GM19239 (cell line): ENCODE measurements at places on chromosomes 7 and 10.

DNA sequence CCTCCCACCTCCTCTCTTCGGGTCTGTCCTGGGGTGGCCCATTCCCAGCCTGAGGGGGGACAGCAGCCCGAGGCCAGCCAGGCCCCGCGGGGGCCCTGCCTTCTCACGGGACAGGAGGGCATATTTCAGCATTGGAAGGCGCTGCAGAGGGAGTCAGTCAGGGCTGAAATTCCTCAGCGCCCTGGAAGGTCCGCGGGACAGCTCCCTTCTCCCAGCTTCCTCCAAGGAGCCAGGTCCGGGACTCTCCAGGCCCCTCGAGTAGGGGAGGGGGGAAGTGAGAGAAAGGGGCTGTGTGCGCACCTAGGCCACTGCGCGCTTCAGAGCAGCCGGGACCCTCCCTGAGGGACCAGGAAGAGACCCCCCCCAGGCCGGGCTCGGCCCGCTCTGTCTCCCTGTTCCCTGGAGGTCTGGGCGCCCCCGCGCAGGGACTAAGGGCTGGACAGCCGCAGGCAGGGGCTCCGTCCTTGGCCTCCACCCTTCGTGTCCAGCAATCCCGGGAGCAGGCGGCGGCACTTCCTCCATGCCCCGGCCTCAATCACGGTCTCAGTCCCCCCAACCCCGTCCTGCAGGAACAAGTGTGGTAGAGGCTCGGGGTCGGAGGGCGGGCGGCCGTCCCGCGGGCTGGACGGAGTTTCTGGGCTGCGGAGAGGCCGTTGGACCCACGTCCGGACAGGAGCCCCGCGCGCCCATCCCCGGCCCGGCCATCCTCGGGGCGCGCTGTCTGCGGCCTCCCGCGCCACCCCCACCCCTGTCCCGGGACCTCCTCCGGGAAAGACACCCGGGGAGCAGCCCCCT is 6.0 kb upstream of the ELFN1 start:
- DNase-seq = no peak

DNA sequence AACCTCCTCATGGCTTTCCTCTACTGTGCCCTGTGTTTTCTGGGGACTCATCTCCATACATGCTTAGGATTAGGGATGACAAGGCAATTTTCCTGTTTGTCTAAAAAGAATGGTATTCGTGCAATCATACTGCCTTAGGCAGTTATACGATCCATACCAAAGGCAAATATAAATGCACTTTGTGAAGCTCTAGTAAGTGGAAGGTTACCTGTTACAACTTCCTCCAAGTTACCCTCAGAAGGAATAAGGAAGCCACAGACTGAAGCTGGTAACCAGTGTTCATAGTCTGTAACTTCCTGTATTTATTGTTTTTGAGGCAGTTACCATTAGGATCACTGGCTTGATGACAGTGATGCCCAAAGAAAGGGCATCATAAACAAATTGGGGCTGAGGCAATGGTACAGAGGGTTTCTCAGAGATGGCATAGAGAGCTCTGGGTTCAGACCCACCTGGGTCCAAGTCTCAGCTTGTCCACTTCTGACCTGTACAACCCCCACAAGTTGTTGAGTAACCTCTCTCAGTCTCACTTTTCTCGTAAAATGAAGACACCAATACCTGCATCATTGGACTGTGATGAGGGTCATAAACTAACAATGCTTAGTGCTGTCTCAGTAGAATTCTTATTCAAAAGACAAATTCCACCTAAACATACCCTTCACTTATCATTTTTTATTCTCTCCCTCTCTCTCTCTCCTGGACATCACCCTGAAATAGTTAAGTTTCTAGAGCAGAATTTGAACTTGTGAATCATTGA is 138.2 kb downstream of the ELMO1 start:
- DNase-seq = no peak

DNA sequence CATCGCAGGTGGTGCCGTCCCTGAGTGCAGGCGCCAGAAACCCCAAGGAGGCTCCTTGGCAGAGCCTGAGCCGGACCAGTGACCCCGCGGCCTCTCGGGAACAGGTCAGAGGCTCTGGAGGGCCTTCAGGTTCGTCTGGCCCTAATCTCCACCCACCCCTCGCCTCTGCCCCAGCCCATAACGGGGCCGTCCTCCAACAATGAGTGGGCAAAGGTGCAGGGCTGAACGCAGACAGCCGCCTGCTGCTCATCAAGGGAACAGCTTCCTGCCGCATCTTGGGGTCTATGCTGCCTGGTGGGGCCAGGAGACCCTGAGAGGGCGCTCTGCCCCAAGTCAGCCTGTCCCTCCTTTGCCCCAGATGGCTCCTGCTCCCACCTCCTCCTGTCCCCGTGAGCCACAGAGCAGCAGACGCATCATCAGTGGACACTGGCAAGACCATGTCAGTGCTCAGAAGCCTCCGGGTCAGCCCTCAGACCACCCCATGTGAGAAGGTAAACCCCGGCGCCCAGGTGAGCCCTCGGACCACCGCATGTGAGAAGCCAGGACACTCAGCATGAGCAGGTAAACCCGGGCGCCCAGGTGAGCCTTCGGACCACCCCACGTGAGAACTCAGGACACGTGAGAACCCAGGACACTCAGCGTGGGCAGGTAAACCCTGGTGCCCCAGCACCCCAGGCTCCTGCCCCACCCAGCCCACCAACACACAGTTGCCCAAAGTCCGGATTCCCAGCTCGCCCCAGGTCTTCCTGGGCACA is 142.0 kb downstream of the PTPRN2 start:
- DNase-seq = no peak

- no peak for DNase-seq
Observed at GRCh38 chr10:95650232-95650631, 6.3 kb downstream of the ALDH18A1 start.

- DNase-seq = no peak
Observed at GRCh38 chr10:121216721-121217181, 365.6 kb downstream of the WDR11 start.

DNA sequence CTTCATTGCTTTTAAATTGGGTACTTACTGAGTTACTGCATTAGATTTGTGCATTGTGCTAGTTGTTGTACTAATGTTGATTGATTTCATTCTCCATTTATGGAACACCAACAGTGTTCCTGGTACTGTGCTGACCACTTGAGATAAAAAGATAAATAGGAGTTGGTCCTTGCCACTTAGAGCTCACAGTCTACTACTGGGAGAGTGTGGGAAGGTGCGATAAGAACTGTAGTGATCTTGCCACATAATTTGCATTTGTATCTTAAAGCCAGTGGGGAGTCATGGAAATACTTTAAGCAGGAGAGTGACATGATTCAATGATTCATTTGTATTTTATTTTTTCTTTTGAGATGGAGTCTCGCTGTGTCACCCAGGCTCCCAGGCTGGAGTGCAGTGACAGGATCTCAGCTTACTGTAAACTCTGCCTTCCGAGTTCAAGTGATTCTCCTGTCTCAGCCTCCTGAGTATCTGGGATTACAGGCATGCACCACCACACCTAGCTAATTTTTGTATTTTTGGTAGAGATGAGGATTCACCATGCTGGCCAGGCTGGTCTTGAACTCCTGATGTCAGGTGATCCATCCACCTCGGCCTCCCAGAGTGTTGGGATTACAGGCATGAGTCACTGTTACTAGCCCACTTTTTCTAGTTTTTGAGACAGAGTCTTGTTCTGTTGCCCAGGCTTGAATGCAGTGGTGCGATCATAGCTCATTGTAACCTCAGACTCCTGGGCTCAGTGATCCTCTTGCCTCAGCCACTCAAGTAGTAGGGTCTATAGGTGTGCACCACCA is 51.2 kb upstream of the TMEM248 start:
- no peak for DNase-seq

- no peak for DNase-seq
Observed at GRCh38 chr7:100991631-100992030, 22.3 kb downstream of the MUC12 start.

DNA sequence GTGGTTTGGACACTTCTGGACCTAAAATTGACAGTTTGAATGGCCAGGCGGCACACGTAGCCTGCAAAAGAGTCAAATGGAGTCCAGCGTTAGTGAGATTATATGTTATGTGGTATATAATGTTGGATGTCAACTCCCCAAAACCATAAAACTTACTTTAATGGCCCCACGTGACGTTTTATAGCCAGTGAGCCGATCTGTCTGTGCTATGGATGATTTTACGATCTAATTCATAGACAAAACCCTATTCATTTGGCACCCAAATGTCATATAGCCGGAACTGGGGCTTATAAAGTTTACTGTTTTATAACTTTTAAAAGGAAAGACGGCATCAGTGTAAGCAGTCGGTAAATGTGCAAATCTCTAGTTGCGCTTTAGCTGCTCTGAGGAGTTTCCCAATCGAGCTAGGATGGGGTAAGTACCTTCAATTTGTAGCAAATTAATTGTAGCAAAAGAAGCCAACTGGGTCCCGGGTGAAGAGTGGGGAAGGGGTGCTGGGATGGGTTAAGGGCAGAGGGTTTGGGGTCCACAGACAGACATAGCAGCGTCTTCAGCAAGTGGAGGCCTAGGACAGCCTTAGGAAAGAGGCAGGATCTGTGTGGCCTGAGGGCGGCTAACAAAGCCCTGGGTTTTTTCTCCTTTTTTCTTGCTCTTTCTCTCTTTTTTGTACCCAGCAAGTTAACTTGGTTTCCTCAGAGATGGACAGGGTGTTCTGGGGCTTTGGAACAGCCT is 3.2 kb downstream of the HOXA5 start:
- no peak for DNase-seq

- DNase-seq = no peak
Observed at GRCh38 chr7:2725178-2726105, 37.4 kb downstream of the AMZ1 start.

- no peak for DNase-seq
Observed at GRCh38 chr10:480928-481552, 208.4 kb downstream of the DIP2C start.
